ENCODE measurements at places on chromosomes 1 and 21.
A peak's percentile ranks its signal among the peaks of the same experiment; 100 is the strongest.

DNA sequence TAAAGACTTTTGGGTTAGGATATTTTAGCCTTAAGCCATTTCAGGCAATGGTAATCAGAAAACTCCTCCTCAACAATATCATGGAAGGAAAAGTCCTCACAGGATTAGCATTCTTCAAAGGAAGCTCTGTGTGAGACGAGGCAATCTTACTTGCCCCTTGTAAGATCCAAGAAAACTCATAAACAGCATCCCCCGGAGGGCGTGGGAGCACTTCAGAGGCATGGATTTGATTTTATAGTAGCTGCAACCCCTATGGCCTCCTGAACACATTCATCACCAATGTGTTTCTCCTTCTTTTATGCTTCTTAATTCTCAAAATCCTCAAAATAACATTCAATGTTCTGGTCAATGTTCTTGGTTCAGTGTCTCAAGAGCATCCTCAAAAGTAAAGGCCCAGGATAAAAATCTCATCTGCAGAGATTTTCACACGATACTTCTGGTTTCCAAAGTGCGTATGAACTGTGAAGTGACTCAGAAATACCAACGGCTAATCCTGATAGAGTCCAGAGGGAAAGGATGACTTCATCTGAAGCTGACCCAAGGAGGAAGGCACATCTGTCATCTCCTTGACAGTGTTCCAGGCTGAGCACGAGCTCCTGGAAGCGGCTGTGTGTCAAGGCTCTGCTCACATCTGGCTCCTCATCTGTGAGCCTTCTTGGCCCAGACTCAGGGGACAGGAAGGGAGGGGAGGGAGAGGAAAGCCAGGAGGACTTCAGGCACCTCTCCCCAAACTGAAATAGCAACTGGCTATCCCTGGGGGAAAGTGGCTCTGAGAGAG, 49.3 kb upstream of the PSEN2 start:
- no peak for DNase-seq

DNA sequence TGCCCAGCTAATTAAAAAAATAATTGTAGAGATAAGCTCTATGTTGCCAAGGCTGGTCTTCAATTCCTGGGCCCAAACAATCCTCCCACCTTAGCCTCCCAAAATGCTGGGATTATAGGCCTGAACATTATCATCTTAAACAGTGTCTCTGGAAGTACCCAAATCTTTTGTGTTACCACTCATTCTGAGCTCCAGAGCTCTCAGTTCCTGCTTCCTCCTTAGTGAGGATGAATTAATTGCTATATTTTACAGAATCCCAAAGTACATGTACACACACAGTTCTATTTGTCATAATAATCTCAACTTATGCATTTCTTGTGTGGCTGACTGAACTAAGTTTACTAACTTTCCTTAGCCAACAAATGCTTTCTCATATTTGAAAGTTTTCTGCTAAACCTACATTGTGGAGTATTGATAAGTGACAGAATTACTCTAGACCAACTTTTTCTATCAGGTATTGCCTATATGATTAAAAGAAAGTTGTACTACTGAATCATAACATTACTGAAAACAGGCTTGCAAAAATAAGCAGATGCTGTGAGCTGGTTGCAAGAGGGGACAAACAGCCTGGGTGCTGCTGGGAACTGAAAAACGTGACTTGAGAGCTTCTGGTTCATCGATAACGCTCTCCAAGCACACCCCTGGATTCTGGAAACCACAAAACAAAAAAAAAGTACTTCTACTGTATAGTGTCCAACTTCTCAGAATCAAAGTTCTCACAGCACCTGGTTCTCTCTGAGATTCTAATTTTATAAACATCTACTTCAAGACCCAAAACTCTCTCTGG, 15.3 kb downstream of the VAV3 start:
- DNase-seq: no peak

GRCh38 chr1:146032631-146033219, 11.2 kb upstream of the HJV start:
- no peak for DNase-seq

GRCh38 chr1:184915463-184916090, 58.7 kb downstream of the NIBAN1 start:
- no peak for DNase-seq

GRCh38 chr1:7084232-7084894, 299.1 kb downstream of the CAMTA1 start:
- no peak for DNase-seq

DNA sequence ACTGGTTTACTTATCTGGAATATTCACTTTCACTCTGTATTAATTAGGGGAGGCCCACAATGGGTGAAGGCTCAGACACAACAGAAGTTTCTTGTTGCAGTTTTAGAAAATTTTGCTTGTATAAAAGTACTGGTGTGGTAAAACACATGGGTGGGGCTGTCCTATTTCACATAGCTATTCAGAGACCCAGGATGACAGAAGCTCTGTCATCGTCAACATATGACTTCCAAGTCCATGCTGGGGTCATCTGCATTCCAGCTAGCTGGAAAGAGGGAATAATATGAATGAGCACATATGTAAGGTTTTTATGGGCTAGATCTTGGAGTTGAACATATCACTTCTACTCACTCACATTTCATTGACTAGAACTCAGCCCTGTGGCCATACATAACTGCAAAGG, 166.4 kb upstream of the KCTD3 start:
- no peak for DNase-seq

GRCh38 chr21:17514124-17514845, 1.4 kb downstream of the CXADR start:
- no peak for DNase-seq

GRCh38 chr1:222798116-222798515, 16.7 kb upstream of the DISP1 start:
- DNase-seq: peak; percentile 7

GRCh38 chr1:153534226-153534924, 1.4 kb downstream of the S100A6 start:
- no peak for DNase-seq

- peak; percentile 27 for DNase-seq
Measured at GRCh38 chr21:41817228-41817627, 50.4 kb upstream of the RIPK4 start.

DNA sequence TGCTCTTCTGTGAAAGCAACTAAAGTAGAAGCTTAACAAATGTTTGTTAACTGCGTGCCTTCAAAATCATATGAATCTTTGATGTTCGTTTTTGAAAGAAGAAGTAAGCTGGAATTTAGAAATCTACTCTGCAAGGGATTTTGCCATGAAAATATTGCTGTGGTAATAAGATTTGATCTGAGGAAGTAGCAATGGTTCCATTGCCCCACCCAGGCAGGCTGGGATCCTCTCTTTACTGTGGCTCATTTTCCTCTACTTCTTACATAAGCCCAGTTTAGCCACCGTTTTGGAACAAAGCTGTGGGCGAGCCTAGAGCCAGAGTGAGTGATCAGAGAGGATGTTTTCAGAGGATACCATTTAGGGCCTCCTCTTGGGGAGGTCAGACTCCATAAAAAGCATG, 20.3 kb upstream of the PTGFRN start:
- no peak for DNase-seq

Data from stimulated activated CD4-positive, alpha-beta T cell treated with anti-CD3 and anti-CD28 coated beads, Interleukin-4, amount 100 ng/mL, for 1 hour (primary cell).